ENCODE measurements at places on chromosomes 3 and 15.

DNA sequence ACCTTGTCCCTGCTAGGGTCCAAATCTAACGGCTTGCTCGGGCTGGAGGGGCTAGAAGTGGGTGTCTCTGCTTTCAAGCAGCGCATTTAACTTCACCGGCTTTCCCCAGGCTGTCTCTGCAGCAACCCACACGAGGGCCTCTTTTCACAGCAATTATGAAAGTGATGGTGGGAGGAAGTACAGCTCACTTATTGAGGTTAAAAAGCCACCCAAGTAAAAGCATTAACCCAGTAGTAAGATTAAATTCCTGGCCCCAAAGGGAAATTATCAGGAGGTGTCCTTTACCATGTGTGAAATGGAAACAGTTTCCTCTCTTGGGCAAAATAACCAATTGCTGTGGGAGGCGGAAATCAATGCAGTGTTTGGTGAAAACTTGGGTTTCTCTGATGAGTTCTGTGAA is 41.1 kb downstream of the NGRN start:
- DNase-seq = peak; percentile 29

- no peak for DNase-seq
Observed at GRCh38 chr3:39780352-39780751, 29.1 kb upstream of the MYRIP start.

DNA sequence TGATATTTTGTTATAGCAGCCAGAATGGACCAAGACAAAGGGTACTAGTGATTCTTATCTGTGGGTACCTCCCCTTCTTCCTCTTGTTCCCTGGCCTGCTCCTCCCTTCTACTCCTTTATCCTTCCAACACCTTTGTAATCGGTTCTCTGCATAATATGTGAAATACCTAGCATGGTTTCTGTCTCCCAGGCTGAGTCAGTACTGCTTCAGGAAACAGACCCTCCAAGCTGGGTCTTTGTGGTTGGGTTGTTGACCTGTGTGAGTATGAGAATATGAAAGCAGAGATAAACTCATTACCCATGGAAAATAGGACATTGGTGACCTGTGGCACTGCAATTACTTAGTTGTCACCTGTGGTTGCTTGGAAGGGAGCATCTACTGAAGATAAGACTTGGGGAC is 69.3 kb upstream of the KLF13 start:
- no peak for DNase-seq

DNA sequence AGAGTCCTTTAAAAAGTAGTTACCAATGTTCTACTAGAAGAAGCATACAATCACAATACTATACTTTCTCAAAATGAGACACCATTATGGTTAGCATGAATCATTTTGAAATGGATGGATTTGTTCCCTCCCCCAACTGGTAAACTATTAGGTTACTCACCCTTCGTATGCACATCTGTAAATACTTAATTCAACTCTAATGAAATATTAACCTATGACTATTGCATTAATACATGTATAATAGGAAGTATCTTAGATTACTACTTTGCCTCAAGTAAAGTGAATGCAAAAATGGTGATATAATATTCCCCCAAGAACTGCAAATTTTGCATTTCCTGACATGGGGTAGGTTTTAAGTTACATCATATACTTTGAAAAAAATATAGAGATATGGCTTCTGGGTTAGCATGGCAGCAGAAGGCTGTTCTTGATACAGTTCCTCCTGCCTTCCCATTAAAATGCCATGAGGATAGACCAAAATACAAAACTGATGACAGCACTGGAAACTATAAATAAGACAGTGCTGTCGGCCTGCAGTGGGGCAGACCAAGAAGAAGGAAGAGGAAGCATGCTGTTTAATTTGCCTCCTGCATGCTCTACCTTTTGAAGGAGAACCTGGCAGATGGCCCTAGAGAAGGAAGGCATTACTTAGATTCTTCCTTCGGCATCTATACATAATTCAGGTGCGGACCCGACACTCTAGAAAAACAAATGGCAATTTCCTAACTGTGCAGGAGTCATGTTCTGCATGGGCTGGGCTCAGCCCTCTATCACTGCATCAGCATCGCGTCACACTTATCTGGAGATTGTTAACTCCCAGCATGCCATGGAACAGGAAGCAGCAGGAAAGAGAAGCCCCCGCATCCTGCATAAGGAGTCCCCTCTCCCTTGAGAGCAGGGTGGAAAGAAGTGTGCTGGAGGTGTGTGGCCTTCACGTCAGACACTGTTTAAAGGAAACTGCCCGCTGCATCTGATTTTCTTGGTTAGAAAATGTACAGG is 41.8 kb upstream of the NEO1 start:
- DNase-seq = no peak

- DNase-seq = no peak
Observed at GRCh38 chr3:49751501-49751900, 27.8 kb upstream of the GMPPB start.

All from CD4-positive, alpha-beta T cell treated with Interleukin-21 for 1 hour (primary cell).